Stimulated activated CD8-positive, alpha-beta memory T cell treated with anti-CD3 and anti-CD28 coated beads, Interleukin-2, amount 100 ng/mL, for 1 hour (primary cell): ENCODE measurements at places on chromosomes 5 and 9.

DNA sequence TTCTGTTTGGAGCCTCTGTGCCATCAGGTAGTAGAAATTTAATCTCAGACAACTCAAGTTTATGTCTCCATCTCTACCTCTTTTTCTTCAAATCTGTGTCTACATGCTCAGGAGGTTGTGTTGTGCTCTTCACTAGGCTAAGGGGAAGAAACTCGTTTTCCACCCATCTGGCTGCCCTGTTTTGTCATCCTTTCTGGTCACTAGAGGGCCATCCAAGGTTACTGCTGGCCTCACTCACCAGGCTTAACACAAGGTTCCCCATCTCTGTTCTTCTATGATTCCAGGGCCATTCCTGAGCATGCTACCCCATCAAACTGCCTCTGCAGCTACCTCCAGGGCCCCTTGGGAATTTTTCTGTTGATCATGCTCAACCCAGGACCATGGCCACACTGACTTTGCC, 213.3 kb upstream of the FBXL7 start:
- DNase-seq: no peak

DNA sequence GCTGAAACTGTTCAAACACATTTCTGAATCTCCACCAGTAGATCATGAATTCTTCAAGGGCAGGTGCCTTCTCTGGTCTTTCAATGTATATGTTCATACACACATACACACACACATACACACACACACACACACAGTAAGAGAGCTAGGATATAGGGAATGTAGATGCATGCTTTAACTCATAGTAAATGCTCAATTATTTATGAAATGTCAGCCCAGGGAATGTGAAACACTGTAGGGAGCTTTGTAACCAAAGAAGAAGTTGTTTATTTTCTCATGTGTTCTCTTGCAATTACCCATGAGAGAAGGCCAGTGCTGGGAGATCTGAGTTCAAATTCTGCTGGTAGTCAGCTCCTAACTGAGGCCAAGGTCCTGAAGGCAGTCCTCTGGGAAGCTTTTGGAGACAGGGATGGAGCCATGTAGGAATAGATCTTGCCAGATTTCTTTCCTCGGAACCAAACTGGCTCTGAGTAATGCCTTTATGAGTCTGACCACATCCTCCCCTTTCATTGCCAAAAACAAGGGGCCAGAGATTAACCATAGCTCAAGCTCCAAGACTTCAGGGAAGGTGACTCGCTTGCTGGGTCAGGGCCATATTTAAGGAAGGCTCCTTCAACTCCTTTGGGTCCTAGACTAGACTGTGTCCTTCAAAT, 487.0 kb upstream of the TNC start:
- no peak for DNase-seq

DNA sequence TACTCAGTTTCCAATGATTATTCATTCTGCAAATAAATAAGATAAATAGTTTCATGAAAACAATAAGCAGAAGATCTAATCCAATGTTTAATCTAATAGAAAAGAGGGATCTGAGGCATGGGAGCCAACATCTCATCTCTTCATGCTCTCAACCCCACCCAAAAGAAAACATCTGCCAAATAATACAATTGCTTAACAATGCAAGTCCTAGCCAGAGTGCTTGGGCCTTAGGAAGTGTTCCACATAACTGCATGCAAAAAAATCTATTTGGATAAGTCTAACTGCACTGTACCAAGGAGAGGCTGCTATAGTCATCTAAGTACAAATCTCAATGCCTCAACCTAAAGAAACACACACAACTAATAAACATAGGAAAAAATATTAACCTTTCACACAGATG, 606.0 kb downstream of the CDH9 start:
- no peak for DNase-seq

- DNase-seq: no peak
These were observed 178.0 kb downstream of the SEMA6A start for GRCh38 chr5:116396476-116397099.
